CD4-positive, alpha-beta T cell treated with Interleukin-10 for 1 hour (primary cell): ENCODE measurements at places on chromosomes 3 and 15.
A peak's percentile ranks its signal among the peaks of the same experiment; 100 is the strongest.

DNA sequence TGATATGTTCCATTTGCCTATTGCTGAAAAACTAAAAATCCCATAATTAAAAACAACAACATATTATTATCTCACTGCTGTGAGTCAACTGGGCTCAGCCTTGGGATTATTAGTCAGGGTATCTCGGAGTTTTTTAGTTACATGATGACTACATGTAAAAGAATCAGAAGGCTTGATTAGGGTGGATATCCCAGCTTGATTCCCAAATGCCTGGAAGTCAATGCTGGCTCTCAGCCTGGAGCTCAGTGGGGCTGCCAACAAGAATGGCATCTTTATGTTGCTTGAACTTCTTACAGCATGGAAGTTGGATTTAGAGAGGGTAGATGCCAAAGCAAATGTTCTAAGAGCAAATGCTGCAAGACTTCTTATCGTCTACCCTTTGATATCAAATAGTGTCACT lies 278.5 kb downstream of the PLOD2 start:
- no peak for DNase-seq

DNA sequence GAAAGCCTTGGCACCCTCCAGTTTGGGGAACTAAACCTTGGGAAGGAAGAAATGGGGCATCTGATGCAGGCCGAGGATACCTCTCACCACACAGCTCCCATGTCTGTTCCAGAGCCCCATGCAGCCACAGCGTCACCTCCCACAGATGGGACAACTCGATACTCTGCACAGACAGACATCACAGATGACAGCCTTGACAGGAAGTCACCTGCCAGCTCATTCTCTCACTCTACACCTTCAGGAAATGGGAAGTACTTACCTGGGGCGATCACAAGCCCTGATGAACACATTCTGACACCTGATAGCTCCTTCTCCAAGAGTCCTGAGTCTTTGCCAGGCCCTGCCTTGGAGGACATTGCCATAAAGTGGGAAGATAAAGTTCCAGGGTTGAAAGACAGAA lies 7.7 kb downstream of the MAP1A start:
- DNase-seq = no peak

- no peak for DNase-seq
Observed at GRCh38 chr3:184726497-184726896, 14.6 kb upstream of the MAGEF1 start.

DNA sequence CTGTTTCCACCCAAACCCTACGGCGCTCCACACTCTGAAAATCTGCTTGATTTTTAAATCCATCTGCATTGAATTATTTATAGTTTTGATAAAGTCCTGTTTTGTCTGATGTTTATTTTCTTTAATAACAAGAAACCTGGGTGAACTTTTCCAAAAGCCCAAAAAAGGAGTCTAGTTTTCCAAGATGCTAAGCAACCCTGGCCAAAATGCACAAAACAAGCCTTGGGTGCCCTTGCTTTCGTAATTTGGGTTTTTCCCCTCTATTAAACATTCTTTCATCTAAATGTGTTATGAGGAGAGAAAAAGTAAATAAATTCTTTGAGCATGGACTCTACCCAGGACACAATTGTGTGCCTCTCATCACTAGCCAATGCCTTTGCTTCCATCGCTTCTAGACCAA lies 468.9 kb downstream of the MCTP2 start:
- DNase-seq = no peak

- no peak for DNase-seq
Observed at GRCh38 chr15:78129077-78129750, 2.0 kb downstream of the CIB2 start.

GRCh38 chr15:94673801-94674200 lies 442.4 kb downstream of the MCTP2 start:
- DNase-seq = no peak

DNA sequence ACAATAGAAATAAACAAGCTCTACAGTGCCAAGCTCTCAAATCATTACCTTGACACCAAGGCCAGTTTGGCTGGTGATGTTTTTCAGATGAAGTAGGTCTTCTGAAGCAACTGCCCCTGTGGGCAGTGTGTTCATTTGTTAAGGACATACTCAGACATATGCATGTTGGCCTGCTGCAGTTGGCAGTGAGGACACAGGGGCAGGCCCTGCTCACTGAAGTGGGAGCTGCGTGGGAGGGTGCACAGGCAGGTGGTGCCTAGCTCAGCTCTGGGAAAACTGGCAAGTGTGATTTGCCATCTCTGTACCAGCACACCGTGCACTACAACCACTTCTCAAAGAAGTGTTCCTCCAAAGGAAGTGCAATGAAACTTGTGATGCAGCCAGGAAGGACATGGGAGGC lies 28.5 kb upstream of the SNRK start:
- DNase-seq = no peak

- DNase-seq = no peak
Observed at GRCh38 chr3:59992578-59992977, 942.8 kb upstream of the CFAP20DC start.

- DNase-seq = no peak
Observed at GRCh38 chr3:14001136-14001535, 121.3 kb upstream of the WNT7A start.

DNA sequence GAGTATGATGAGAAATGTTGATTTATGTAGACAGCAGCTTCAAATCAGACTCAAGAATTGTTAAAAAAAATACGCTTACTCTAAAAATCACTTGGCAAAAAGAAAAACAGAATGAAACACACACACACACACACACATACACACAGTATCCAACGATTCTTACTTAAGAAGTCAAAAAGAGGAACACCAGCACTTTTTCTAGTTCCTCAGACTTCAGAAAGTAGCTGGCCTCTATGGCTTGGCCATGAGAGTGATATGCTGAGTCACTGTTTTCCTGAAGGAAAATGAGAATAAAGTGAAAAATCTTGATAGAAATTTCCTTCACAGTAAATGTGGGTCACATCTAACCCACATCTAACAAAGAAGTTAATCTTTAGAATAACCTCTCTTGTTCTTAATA lies 22.1 kb downstream of the CNTN3 start:
- no peak for DNase-seq

DNA sequence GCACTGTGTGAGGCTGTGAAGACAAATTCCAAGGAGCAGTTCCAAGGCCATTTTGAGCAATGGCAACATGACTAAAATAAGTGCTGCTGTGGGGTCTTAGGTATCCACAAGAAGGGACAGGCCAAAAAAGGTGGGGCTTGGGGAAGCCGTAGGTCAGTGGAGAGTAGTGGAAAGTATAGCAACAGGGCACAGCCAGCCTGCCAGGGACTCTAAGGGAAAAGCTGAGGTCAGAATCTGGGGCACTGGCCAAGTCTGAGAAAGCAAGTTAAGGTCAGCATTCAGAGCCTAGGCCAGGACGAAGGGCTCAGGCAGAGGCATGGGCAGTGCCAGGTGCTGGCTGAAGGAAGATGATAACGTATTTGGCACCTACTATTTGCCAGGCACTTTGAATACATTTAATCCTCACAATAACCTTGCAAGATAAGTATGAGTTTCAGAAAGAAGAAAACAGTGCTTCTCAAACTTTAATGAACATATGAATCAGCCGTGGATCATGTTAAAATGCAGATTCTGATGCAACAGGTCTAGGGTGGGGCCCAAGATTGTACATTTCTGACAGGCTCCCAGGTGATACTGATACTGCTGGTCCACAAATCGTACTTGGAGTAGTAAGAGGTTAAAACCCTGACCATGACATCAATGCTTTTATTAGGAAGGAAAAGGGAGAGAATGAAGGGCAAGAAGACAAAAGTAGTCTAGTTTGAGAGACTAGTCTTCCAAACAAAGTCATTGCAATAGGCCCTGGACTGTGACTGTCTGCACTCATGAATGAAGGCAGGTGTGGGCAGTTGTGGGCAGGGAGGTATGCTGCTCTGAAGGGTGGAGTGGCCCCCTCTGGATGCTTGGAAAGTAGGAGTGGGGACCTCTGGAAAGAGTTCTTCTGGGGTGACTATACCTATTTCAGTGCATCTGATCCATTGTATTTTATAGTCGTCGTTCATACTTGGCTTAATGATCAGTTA lies 106.3 kb upstream of the ANKRD28 start:
- no peak for DNase-seq

- peak; percentile 52 for DNase-seq
Observed at GRCh38 chr3:105686278-105686897, 182.4 kb downstream of the CBLB start.

DNA sequence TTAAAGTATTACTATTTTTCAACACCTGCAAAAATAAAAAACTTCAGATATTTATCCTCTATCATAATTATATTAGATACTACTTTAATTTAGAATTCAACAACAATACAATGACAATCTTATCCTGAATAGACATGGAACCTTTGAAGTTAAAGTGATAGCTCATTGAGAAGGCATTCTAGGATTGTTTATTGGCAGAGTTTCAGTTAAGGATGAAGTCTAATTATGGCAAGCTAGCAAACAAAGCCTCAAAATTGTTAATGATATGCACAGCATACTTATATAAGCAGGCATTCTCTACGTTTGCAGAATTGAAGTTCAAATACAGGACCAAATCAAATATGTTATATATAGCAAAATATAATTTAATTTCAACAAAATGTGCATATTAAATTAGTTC lies 91.2 kb upstream of the ABI3BP start:
- no peak for DNase-seq

GRCh38 chr3:87088430-87088992 lies 97.6 kb upstream of the VGLL3 start:
- DNase-seq = no peak

GRCh38 chr3:117278424-117279190 lies 569.0 kb downstream of the TUSC7 start:
- no peak for DNase-seq

DNA sequence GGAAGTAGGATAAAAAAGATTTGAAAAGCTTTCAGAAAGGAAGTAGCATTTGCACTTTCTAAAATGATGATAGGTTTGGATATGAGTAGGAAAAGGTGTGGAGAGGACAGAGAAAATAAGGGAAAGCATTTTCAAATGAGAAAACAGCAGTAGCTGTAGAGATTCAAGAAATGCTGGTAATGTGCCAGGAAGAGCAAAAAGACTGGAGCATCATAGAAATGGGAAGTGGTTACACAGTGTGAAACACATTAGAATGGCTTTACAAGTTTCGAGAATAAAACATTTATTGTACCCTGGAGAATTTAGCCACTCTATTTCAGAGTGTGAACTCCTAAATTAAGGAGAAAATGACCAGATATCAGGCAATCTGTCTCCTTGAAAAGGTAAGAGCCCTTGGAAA lies 108.3 kb upstream of the CHL1 start:
- DNase-seq = no peak

DNA sequence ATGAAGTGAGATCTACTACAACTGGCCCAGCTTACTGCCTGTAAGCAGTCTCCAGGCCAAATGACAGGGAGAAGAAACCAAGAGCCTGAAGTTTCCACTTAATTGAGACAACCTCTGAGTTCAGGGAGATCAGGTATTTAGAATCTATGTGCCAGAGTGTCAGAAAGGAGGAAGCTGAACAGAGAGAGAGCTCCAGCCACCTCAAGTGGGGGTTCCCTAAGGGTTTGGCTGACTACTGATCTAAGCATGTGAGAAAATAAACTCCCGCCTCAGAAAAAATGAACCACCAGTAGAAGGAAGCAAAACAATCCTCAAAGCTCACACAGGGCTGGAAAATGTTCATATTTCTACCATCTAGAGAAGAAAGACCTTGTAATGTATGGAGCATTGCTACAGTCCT lies 25.0 kb downstream of the ADAM10 start:
- no peak for DNase-seq

DNA sequence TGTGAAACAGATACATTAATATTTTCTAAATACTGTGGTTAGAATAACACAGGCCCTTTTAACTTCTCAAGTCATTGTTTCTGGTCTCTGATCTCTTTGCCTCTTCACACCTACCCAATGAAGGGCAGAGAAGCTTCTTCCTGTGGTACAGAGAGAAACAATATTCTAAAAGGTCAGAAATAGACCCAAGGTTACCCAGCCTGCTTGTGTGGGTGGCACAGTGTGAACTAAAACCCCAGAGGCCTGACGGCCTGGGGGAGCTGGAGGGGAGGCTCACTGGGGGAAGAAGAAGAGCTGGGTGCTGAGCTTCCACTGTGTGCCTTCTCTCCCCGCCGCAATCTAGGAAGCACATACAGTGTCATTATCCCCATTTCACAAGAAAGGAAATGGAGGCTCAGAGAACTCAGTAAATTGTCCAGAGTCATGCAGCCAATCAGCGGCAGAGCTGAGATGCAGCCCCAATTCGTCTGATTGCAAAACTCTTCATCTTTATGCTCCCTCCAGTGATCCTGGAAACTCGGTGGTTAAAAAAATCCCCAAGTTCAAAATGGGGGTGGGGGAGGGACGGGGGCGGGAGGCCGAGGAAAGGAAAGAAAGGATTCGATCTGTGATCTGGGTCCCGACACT lies 64.1 kb upstream of the HEG1 start:
- DNase-seq = peak; percentile 33

DNA sequence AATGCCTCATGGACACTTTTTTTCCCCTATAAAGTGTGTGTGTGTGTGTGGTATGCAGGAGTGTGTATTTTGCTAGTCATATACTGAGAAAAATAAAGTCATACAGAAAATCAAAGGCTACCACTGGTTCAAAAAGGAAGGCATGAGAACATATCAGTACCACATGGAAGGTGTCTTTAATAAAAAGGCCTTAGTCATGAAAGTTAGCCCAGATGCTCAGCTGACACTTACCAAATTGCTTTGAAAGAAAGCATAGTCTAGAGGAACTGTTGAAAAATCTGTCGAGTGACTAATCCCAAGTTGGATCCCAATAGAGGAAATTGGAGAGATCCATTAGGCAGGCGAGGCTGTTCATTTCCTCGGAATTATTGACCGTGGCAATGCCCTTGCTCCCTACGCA lies 432.9 kb upstream of the CFAP20DC start:
- DNase-seq = no peak

DNA sequence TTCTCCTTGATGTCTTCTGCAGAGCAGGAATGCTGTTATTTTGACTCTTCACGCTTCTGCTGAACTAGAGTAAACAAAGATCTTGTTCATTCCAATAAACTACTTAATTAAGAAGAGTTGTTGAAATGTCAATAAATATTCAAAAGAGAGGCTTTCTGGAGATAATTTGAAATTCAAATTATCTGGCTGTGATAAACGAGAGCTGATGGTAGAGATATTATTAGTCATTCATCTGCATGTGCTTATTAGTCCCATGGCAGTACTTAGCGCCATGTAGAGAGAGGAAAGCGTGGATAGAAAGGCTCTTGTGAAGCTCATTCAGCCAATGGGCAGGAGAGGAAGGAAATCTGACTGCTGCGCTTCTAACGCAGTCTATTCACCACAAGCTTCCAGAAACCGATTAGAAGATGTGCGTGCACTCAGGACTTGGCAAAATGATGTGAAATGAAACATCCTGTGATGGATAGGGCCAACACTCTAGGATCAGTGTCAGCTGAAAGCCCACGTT lies 251.1 kb downstream of the GABRB3 start:
- DNase-seq = no peak

DNA sequence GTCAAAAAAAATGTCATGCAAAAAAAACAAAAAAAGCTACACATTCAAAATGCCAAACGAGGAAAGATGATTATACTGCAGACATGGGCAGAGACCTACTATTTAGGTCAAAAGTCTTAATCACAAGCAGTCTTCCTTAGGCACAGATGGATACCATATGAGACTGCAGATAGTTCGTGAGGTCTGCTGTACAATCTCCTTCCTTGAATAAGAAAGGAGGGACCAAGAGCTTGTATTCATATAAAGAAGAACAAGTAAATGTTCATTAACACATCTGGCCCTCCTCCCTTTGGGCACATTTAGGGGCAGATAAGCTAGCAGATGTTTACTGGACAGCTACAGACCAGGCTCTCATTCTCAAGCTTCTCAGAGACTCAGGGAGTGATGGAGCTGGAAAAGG lies 45.3 kb downstream of the ANXA2 start:
- DNase-seq = no peak
